ENCODE measurements at places on chromosomes 2 and 18.

GRCh38 chr2:15724235-15724634, 132.6 kb downstream of the DDX1 start:
- no peak for DNase-seq

GRCh38 chr18:26575865-26576217, 27.5 kb upstream of the KCTD1 start:
- no peak for DNase-seq

GRCh38 chr2:204775766-204776165, 230.5 kb downstream of the PARD3B start:
- no peak for DNase-seq

DNA sequence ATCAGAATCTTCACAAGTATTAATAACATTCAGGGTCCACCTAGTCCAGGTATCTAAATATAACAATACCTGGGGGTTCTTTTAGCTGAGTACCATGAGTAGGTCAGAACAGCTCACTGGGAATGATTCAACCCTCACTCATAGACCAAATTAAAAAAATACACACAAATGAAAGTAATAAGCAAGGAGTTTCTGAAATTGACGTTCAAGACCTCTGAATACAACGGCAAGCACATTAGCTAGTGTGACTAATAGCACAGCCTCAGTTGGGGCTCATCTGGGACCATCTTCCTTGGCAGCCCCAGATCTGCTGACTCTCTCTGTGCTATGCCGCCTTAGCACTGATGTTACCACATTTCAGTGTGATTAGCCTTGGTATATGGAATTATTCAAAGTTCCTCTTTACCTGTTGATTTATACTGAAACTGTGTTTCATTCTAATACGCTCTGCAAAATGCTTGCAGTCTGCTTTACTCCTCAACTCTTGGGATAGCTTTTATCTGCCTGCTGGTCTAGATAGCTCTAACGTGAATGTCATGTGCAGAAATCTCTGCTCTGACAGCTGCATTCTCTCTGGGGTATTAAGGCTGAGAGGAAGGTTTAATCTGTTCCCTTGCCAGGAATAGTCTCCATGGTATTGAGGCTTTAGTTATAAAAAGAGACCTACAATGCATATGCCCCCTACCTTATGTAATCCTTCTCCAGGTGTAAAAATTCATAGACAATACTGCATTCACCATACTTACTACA, 153.3 kb downstream of the METTL4 start:
- no peak for DNase-seq

- DNase-seq, result no peak
Measured at GRCh38 chr2:8152392-8153257, 529.2 kb upstream of the ID2 start.

DNA sequence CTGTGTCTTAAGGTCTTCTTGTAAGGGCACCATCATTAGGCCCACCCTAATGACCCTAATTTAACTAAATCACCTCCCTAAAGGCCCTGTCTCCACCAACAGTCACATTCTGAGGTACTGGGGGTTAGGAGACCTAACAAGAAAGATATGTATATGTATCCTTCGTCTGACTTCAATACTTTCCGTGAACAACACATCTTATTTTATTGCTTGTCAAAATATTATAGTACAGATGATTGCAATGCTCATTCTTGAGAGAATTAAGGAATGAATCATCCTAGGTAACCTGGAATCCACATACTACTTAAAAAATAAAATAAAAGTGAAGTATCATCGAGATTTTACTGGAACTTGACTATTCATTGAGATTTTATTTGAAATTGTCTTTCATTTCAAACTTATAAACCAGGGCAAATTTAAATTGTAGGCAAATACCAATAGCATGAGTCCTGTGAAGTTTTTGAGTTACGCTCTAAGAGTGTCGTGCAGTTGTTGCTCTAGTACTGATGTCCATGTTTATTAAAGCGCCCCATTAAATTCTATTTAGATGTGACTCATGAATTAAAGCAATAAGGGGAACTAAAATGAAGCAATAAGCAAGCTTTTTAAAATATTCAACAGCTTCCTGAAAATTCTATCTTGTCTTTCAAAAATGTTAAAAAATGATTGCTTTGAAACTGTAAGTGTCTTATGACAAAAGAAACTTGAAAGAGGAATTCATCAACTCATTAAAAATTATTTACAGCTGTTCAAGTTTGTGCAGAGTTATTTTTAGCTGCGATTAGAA, 40.0 kb downstream of the CCDC102B start:
- no peak for DNase-seq

GRCh38 chr2:54233832-54234649, 22.0 kb downstream of the TSPYL6 start:
- no peak for DNase-seq

DNA sequence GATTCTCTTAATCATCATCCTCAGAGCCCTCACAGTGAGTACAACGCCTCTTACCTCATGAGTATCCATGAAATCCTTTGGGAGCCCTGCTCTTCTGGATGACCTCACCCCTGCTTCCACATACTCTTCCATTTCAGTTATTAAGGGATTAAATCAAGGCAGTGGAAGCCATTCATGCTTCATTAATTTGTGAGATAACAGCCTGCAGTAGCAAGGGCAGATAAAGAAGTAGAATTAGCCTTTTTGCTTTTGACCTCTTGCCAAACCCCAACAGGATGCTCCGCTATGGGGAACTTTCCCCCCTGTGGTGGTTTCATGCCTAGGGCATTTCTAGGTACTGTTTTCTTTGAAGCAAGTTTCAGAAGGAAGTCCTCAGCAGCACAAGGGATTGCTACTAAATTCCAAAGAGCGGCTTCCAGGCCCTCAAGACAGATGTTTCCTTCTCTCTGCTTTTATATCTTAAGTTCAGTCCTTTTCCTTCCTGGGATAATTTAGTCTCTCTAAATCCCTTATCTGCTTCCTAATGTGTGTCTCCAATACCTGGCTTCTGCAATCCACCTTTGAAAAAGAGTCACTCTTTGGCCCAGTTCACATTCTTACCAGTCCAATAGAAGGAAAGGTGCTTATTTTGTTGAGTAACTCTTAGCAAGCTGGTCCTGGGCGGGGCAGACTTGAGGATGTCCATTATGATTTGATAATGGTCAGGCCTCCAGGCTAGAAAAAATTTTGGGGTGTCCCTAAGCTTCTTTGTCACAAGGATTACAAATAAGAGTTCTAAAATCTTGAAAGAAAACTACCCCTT, 76.9 kb downstream of the MYO1B start:
- no peak for DNase-seq

- no peak for DNase-seq
Measured at GRCh38 chr2:32212295-32212694, 46.6 kb downstream of the SLC30A6 start.

DNA sequence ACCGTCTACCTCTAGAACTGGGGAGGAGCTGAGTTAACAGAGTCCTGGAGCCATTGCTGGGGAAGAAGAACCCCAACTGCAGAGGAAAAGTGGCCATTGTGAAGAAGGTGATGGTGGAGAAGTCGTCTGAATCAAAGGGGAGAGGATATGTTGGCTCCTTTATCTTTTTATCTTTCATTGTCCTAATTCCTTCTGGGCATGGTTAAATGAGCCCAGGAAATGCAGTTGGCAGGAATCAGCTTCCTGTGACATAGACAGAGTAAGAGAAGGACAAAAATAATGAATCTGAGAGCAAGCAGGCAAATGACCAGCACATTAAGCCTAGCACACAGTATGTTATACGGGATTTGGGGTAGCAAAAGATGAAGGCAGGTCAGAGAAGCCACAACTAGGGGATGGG, 16.0 kb upstream of the ACTR3 start:
- no peak for DNase-seq

DNA sequence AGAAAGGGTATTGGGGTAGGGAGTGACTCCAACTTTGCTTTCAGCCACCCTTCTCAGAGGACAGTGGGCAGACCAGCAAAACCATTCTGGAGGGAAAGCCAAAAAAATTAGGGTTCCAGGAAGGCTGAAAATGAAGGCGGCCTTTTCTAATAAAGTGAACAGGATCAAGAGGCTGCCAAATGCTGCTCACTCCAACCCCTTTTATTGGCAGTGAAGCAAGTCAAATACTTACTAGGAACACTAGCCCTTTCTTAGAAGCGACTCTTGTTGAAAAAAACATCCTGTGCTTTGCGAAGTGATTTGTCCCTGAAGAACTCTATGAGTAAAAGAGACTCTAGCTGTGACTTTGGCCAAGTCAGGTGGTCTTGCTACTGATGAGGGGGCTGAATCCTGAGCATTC, 83.6 kb upstream of the CYP1B1 start:
- no peak for DNase-seq

- DNase-seq, result no peak
Measured at GRCh38 chr2:232984451-232985207, 28.4 kb downstream of the NGEF start.

GRCh38 chr2:45840481-45840880, 189.0 kb downstream of the PRKCE start:
- DNase-seq, result no peak

DNA sequence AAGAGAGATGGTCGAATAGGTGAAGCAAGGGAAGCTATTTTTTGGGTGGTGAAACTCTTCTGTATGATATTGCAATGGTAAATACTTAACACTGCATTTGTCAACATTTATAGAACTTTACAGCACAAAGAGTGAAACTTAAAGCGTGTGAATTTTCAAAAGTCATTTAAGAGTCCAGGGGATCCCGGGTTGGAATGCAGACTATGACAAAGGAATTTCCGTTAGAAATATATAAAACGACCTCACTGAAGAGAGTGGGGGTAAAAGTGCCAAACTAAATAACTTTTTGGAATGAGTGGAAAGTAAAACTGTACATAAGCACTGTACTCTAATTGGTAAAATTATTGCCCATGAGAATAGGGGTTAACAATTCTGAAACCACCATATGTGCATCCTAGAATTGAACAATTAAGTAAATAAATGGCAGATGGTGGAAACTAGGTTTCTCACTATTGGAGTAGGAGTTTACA, 191.0 kb upstream of the FN1 start:
- no peak for DNase-seq

GRCh38 chr2:180360283-180360618, 353.2 kb upstream of the CWC22 start:
- no peak for DNase-seq

- no peak for DNase-seq
Measured at GRCh38 chr2:178517496-178517895, 37.2 kb downstream of the PLEKHA3 start.

- peak; percentile 22 for DNase-seq
Measured at GRCh38 chr18:54828281-54828881, at the start of gene RAB27B. Gene RAB27B (plus strand): TSS chr18:54828477. CDS start chr18:54877586, 49,109 bp downstream.

GRCh38 chr2:239085201-239085992, 237.5 kb downstream of the TWIST2 start:
- no peak for DNase-seq

GRCh38 chr2:143482316-143482715, 353.1 kb downstream of the ARHGAP15 start:
- DNase-seq, result no peak

GRCh38 chr2:236940916-236941520, 144.7 kb upstream of the COPS8 start:
- DNase-seq, result no peak

DNA sequence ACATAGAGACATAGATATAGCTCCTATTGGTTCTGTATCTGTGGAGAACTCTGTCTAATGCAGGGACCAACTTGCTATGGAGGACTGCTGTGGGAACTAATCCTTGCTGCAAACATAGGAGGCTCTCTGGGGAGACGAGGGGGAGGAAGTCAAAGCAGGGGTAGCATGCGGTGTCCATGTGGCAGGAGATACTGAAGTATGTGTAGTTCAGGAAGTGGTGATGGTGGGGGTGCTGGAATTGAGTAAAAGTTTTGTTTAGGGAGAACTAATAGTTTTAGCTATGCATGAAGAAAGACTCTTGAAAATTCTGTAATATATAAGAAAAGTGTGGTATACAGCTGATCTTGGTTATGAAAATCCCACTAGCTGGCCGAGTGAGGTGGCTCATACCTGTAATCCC, 62.0 kb downstream of the ANKRD44 start:
- DNase-seq, result no peak

GRCh38 chr2:139317259-139317658, 537.1 kb upstream of the NXPH2 start:
- DNase-seq, result no peak

GRCh38 chr2:68151037-68151436, 6.7 kb upstream of the PNO1 start:
- DNase-seq, result no peak

DNA sequence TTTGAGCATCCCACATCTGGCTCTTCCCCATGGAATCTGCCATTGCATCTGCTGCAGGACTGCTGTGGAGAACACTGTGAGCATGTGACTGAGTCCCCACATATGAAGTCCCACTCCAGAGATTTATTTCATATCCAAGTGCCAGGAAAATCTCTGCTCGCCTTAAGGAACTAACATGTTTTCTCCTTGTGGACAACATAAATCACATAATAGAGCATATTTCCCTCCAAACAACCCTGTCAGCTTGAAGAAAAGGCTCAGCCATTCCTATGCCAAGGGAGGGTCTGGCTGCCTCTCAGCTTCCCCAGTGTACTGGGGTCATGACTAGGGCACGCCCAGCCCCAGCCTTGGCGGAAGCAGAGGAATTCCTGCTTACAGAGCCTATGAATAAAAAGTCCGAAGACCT, 193.7 kb downstream of the DNER start:
- DNase-seq, result no peak

GRCh38 chr2:61604433-61604832, 66.3 kb upstream of the XPO1 start:
- DNase-seq, result no peak

GRCh38 chr2:203887677-203888076, 20.1 kb downstream of the CTLA4 start:
- DNase-seq, result no peak

GRCh38 chr18:47888156-47888555, 42.3 kb downstream of the SMAD2 start:
- DNase-seq, result no peak

DNA sequence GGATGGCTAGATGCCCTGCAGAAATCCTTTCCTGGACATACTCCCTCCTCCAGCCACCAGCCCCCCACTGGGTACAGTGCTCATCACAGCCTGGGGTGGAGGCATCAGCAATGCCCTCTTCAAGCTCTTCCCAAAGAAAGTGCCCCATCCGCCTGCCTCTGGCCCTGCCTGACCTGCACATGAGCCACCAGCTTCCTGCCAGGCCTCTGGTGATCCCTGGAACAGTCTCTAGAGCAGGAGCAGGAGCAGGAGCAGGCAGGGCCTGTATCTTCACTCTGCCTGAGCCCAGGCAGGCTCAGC, 54.1 kb upstream of the CAB39 start:
- no peak for DNase-seq

GRCh38 chr2:238564286-238564920, 137.7 kb downstream of the ASB1 start:
- no peak for DNase-seq

- no peak for DNase-seq
Measured at GRCh38 chr18:58221060-58221725, 177.2 kb downstream of the NEDD4L start.

- no peak for DNase-seq
Measured at GRCh38 chr2:150853263-150853662, 365.8 kb upstream of the RND3 start.

GRCh38 chr2:50957896-50958295, 74.0 kb downstream of the NRXN1 start:
- no peak for DNase-seq
